ENCODE measurements at places on chromosomes 2 and 18.

DNA sequence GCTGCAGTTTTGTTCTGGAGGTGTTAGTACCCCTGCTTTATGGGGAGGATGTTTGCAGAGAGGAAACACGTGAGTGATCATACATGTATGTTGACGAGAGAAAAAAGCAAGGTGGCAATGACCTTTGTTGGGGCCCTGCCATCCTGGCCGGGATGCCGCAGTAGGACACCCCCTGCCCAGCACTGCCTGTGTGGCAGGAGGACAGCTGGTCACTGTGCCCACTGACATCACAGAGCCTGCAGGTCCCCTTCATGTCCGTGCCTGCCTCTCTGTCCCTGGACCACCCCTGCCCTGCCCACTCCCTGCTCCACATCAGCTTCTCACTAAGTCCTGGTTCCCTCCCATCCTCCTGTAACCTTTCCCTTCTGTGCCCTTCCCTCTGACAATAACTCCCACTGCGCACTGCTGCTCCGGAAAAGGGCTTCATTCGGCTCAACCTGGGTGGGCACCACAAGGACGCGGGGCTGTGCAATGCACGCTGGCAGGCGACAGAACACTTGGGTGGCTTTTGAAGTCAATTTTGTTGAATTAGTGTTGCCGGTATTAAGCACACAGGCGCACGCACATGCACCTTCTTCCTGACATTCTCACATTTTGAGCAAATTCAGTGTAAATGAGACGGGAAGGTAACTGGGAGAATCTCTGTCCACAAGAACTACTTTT is 51.5 kb upstream of the TWIST2 start:
- DNase-seq = no peak

DNA sequence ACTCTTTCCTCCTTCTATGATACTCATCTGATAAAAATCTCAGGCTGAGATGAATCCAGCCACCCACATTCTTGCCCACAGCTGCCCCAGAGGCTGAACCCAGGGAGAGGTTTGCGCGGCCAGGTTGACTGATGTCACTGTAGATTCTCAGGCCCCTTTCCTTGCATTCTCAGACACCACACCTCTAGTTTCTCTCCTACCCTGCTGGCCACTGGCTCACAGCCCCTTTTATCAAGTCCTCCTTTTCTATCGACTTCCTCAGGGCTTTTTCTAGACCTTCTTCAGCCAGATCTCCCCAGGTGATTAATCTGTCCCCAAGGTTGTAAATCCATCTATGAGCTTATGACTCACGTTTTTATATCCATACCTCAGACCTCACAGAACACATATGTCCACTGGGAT is 99.8 kb downstream of the TACR1 start:
- DNase-seq = no peak

DNA sequence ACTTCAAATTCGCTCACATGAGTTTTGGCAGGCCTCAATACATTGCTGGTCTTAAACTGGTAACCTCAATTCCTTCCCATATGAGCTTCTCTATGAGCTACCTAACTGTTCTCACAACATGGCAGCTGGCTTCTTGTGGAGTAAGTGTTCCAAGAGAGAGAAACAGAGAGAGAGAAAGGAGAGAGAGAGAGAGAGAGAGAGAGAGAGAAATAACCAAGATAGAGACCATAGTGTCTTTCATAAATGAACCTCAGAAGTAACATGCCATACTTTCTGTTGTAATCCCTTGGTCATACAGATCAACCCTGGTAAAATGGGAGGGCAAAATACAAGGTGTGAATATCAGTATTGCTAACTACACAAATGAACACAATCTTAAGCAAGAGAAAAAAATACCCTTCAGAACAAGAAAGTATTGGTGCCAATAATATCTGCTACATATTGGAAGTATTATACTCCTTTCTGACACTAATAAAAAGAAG is 33.2 kb upstream of the UBE2E3 start:
- no peak for DNase-seq

GRCh38 chr18:41265047-41265446 is 690.0 kb upstream of the PIK3C3 start:
- no peak for DNase-seq

GRCh38 chr2:72630767-72631166 is 195.1 kb downstream of the EXOC6B start:
- no peak for DNase-seq

DNA sequence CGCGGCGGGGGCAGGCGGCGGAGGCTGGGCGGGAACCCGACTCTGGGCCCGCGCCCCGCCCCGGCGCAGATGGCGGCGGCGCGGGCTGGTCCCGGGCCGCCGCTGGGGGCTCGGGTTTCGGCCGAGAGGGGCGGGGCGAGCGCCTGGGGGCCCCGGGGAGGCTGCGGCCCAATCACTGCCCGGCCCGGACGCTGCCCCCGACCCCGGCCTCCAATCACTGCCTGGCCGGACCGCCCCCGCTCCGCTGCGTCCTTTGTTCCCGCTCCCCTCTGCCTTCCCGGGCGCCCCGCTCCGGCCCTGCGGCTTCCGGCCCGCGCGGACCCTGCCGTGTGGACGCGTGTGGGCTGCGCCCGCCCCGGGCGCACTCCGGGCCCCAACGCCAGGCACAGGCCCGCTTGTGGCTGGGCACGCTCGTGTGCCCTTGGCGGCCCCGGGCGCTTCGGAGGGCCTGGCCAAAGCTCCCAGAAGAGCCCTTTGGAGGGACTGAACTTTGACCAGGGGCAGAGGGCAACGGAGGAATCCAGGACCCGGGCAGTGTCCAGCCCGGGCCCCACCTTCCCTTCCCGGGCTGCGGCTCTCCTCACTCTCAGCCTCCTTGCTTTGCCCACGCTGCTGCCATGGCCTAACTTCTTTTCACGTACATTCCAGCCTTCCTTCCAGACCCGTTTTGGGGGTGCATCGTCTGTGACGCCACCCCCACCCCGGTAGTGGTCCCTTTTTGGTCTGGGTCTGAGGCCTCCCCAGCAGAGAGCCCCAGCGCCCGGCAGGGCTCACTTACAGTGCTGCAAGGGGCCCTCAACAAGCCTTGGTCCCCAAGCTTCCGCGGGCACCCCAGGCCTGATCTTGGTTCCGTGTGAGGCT is 27.1 kb upstream of the PTMA start:
- DNase-seq = no peak

GRCh38 chr2:147977679-147978078 is 42.9 kb downstream of the ORC4 start:
- no peak for DNase-seq

GRCh38 chr2:56118474-56118873 is 65.3 kb upstream of the CCDC85A start:
- no peak for DNase-seq

DNA sequence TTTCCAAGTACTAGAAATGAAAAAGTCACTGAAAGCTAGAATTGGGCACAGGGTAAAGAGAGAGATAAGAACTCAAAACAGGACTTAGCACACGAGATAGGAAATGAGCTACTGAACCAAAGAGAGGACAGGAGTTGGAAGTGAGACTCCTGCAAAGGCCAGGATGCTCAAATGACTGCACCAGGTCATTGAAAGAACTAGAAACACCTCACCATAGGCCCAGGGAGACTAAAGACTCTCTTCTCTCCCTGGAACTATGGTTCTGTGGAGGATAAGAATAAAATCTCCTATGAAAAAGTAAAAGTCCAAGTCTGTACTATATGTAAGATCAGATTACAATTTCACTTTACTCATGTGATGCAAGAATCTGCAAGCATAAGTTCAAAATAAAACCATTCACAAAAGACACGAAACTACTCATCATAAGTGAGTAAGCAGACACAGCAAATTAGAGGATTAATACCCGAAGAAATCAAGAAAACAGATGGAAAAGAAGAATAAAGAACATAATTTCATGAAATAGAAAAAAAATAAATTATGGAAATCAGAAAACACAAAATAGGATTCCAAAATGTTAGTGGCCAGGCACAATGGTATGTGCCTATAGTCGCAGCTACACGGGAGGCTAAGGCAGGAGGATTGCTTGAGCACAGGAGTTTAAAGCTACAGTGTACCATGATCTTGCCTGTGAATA is 6.5 kb downstream of the NBAS start:
- DNase-seq = no peak

DNA sequence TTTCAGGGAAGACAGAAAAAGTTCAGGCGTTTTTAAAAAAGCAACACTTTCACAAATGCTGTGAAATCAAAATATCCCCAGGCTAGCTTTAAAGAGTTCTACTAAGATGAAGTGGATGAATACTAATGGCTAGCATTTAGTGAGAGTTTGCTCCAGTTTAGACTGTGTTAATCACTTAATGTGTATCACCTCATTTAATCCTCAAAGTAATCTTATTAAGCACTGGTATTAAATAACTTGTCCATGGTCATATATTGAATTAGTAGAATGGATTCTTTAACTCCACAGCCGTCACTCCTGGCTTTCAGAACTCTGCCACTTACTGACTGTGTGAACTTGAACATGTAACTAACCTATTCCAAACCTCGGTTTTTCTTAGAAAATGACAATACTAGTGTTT is 66.0 kb downstream of the CABYR start:
- no peak for DNase-seq

GRCh38 chr2:70645733-70646419 is 92.2 kb upstream of the TGFA start:
- DNase-seq = no peak

GRCh38 chr2:104412384-104412783 is 441.5 kb upstream of the POU3F3 start:
- no peak for DNase-seq

DNA sequence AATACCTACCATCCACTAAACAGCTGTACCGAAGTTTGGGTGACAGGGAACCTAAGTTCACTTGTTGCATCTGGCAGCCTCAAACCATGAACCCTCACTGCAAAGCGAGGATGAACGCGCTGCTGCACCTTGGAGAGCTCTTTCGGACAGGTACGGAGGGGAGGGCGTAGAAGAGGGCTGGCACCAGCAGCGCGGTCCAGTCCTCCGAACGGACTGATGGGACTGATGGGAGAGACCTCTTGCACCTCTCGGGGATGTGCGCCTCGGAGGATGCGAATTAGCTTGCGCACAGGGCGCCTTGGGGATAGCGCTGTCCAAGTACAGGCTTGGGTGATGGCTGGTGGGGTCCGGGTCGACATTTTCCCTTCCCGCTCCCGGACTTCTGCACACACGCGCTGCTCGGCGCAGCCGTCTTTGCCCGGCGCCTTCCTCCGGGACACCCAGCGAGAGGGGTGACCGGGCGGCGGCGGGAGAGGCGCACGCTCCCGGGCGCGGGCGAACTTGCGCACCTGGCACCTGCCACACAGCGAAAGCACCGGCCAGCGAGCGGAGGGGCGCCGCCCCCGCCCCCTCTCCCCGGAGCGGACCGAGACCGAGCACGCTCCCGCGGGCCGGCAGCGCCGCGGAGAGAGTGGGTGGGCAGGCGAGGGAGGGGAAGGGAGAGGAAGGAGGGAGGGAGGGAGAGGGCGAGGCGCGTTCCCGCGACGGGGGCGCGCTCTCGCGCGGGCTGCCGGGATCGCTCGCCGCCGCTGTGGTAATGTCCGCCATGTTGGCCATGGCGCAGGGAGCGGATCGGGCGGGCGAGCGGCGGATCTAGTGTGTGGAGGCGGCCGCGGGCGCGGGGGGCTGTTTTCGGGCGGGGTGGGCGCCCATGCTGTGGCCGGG is at the start of gene EPC2:
EPC2 (plus strand) TSS at position 754 of the 885 bp plus-strand sequence. CDS start 267 bp downstream, outside the sequence.
- DNase-seq = peak; percentile 72

DNA sequence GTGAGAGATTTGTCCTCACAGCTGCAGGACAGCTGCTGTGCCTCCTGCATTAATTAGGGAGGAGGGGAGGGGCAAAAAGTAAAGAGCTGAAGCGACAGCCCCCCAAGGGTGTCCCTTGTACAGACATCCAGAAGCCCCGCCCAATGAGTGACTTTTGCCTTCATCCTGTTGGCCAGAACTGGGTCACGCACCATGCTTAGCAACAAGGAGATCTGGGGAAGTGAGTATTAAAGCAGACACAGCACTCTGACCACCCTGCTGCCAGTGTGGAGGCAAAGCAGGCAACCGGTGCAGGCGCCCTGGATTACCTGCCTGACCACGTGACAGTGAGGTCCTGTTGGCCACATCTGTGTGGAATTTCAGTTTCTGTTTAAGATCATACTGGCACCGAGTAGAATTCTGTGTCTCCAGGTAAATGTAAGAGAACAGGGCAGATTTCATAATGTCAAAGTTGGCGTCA is 21.5 kb upstream of the BIN1 start:
- DNase-seq = no peak

DNA sequence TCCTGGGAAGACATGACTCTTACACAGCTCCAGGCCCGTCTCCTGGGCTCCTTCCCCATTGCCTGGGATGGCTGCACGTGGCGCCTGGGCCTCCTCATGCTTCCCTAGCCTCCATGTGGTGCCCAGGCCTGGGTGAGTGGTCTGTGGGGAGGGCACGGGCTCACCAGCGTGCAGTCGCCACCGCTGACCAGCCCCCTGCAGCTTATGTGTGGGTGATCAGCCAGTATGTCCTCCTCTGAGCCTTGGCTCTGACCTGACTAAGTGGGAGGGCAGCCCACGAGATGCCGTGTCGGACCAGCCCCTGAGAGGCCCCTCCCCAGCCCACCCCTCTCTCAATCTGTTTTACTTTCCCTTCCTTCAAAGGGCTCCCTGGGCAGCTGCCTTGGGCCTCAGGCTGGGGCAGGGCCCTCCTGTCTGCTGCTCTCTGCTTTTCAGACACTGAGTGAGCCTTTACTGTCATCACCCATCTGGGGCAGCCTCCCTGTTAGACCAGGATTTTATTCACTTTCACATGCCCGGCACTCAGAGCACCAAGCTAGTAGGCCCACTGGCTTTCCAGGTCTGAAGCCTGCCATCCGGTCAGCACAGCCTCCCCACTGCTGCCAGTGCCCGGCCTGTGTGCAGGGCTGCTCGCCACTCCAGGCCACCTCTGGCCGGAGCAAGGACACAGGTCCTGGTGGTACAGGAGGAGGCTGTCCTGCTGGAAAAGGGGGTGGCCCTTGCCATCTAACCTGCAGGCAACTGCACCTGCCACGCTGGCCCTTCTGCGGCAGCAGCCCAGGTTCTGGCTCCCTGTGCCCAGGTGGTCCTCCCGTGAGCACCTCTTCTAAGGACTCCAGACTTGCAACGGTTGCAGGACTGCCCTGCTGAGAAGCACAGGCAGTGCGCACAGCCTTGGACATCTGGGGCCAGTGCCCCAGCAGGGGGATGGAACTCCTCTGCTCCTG is 84.9 kb upstream of the HPCAL1 start:
- no peak for DNase-seq

- no peak for DNase-seq
These were observed 539.4 kb upstream of the CDH2 start for GRCh38 chr18:28716338-28716737.

- DNase-seq = no peak
These were observed 1960.5 kb upstream of the PIK3C3 start for GRCh38 chr18:39994498-39994897.

- no peak for DNase-seq
These were observed 61.5 kb downstream of the BARD1 start for GRCh38 chr2:214747992-214748391.

All from stimulated activated CD8-positive, alpha-beta memory T cell treated with anti-CD3 and anti-CD28 coated beads, Interleukin-7, amount 100 ng/mL, for 24 hours (primary cell).